ENCODE measurements at places on chromosomes 16 and 17. TPM values are rescaled to one million over a fixed set of nuclear protein-coding genes. Genes with fewer than 3 reads are reported as not detected.

DNA sequence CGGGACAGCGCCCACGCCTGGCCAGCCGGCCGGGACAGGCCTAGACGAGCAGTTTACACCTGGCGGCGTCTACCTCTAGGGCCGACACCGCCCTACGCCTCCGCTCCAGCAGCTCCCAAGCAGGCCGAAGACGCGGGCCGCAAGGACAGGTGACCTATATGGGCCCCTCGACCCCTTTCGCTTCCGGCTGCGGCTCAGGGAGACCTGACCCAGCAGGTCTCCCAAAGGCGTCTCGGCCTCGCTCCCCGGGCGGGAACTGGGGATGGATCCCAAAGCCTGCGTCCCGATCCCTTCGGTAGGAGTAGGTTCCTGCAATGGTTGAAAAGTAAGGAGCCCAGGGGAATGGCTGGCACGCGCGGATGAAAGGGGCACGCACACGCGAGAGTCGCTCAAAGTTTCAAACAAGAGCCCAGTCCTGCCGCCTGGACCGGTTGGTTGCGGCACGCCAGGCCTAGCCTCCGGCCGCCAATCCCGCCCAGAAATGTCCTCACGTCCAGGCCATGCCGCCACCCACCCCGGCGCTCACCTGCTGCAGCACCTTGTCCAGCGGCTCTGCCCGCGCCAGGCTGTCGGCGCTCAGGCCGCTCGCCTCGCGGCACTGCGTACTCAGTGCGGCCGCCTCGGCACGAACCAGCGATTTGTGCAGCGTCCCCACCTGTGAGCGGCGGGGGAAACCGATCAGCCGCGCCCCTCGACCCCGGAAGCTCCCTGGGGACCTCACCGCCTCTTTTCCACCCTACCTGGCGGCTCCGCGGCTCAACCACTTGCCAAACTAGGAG is 630 bp downstream of the ESRP2 start:
- no peak for DNase-seq

The CCL17 gene
- not detected for total RNA-seq

The ZC3H7A gene
- 34.2 TPM for total RNA-seq

DNA sequence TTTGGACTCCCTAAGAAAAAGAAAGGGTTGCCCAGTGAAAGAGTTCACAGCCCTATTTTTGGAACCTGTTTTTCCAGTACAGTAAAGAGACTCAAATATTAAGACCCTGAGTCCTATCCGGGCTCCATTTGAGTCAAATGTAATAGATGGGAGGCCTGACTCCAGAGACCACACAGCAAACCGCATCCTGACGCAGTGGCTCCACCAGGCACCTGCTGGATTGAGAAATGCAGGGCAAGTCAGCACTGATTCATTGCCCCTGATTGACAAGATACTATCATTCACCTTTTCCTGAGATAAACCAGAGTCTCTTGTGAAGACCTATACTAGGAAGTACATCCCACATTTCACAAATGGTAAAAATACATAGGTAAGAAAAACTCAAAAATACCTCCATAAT is 715.7 kb upstream of the SOX9 start:
- DNase-seq: no peak

The RPRML gene
- not detected for total RNA-seq

The ZACN gene
- total RNA-seq: not detected

DNA sequence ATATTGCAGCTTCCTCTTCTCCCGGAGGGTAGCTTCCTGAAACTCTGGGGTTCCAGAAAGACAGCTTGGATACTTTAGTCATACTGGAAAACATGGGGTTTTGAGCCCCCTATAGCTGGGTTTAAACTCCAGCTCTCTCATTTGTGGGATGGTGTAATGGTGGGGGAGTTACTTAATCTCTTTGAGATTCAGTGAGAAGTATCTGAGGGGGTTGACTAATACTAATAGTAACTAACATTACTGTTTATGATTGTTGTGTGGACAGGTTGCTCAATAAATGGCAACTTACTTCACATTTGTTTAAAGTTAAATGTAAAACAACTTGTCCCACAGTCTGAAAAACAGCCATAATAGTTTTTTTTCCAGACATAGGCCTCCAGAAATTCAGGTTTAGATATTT is 5.1 kb upstream of the SUZ12 start:
- no peak for DNase-seq

The NPTX1 gene
- total RNA-seq: 0.17 TPM

DNA sequence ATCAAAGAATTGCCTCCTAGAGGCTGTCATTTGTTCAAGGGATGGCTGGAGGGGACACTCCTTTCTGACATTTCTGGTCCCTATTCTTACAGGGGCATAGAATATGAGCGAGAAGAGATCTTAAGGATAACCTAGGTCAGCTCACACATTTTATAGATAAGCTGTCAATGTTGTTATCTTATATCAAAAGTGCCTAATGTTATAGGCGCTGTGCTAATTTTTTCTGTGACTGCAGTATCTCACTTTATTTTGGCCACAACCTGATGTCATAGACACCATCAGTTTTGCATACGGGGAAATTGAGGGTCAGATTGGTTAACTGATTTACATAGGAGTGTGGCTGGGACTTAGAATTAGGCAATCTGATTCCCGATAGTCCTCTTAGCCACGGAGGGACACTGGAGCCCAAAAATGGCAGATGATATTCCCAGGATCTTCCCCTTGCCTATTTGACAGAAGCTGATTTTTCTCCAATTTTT is 1.2 kb downstream of the CPD start:
- peak; percentile 37 for DNase-seq

The RNF227 gene
- total RNA-seq: 1.0 TPM

DNA sequence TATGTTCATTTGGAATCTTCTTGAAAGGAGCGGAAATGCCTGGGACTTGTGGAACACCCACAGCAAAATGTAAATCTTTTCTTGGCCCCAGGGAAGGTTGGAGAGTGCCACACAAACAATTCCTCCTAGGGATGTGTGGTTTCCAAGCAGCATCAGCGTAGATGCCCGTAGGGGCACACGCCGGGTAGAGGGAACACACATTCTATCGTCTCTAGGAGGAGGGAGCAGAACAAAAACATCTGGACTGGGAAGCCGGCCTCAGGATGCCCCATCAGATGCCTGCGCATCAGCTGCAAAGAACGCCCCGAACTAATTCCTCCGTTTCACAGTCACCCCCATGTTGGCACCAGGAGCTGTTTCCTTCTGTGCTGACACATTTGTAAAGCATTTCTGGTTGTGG is 357.9 kb upstream of the ZFHX3 start:
- no peak for DNase-seq

- DNase-seq: no peak
These were observed 956.5 kb downstream of the CDH11 start for GRCh38 chr16:64165368-64165767.

The PRPSAP1 gene
- total RNA-seq: 54.5 TPM

DNA sequence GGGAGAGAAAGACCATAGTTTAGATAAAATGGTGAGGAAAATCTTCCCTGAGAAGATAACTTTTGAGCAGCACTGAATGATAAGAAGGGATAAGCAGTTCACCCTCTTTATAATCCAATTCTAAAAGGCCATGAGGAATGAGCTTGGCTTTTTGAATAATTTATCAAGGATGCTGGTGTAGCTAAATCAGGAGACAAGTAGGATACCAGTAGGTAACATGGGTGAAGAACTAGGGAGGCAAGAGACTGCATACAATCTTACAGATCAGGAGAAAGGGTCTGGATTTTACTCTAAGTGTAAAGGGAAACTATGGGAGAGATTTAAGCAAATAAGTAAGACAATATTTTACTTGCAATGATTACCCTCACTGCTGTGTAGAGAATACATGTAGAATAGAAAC is 60.7 kb downstream of the MED13 start:
- no peak for DNase-seq

GRCh38 chr17:28398280-28398981 is 7.6 kb downstream of the SLC46A1 start:
- peak; percentile 77 for DNase-seq

Measured in renal cortical epithelial cell (primary cell).